Lower lobe of right lung (tissue), 2 donors: ENCODE measurements at places on chromosomes 1 and 21. TPM values are rescaled to one million over a fixed set of nuclear protein-coding genes. Genes with fewer than 3 reads are reported as not detected.
A peak's percentile ranks its signal among the peaks of the same experiment; 100 is the strongest.

GRCh38 chr1:3483801-3484444, 29.5 kb downstream of the ARHGEF16 start:
- H3K4me1 ChIP-seq = no peaks in the 10 kb centered on the region
- no peaks in the 10 kb centered on the region for H3K27me3 ChIP-seq
- no peak overlapping the region for H3K4me3 ChIP-seq
- no peak overlapping the region for H3K27ac ChIP-seq
- no peak for DNase-seq
- H3K36me3 ChIP-seq = no peaks in the 10 kb centered on the region

AK5 gene
- total RNA-seq = 1.0 TPM

DNA sequence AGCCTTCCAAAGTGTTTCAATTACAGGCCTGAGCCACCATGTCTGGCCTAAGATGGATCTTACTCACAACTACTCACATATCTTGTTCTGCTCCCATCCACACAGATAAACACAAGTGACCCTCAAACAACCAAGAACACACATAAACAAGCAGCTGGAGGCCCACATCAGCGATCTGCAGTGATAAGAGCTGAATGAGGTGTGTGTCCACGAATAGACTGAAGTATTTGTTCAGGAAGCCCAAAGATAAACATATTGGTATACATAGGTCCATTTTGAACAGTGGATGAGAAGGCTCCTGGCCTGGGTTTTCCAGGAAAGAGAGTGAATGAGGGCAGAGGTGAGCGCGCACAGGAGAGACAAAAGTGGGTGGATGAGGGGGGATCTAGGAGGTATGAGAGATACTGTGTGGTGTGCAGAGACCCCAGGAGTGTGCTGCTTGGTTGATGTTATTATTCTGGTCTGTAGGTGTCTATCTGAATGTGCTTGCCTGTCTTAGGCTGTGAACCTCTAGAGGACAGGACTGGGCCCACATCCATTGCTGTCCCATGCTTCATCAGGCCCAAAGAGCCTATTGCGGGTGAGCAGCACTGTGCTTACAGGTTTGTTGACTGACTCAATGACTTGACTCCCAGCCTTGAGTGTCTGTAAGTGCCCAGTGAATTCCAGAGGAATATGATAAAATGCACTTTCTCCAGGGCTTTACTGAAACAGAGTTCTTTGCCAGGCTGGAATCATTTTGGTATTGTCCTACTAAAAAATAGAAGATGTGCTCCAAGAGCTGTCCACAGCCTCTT, 79.9 kb upstream of the ATP1A1 start:
- no peaks in the 10 kb centered on the region for H3K27me3 ChIP-seq
- no peak for DNase-seq
- no peak overlapping the region for H3K4me3 ChIP-seq
- no peak overlapping the region for H3K27ac ChIP-seq
- H3K4me1 ChIP-seq = peaks cover under 1% of the 10 kb centered on the region

ADCY10 gene
- total RNA-seq = 0.09 TPM

DNA sequence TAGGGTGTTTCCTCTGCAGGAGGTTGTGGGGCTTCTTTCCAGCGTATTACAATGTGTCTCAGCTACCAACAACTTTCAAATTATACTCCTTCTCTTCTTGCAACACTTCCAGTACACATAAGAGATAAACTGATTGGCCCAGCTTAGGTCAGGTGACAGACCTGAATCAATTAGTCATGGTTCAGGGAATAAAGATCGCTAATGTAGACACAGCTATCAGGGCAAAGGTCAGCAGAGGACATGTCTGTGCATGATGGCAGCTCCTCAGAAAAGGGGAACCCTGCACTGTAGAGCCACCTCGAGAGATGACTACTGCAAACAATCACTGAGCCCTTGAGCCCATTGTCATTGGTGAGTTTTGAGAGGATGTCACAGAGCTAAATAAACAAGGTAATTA, 36.8 kb upstream of the PKN2 start:
- no peaks in the 10 kb centered on the region for H3K4me1 ChIP-seq
- H3K36me3 ChIP-seq = no peaks in the 10 kb centered on the region
- no peaks in the 10 kb centered on the region for H3K27me3 ChIP-seq
- H3K27ac ChIP-seq = no peak overlapping the region
- no peak overlapping the region for H3K4me3 ChIP-seq
- no peak for DNase-seq

DNA sequence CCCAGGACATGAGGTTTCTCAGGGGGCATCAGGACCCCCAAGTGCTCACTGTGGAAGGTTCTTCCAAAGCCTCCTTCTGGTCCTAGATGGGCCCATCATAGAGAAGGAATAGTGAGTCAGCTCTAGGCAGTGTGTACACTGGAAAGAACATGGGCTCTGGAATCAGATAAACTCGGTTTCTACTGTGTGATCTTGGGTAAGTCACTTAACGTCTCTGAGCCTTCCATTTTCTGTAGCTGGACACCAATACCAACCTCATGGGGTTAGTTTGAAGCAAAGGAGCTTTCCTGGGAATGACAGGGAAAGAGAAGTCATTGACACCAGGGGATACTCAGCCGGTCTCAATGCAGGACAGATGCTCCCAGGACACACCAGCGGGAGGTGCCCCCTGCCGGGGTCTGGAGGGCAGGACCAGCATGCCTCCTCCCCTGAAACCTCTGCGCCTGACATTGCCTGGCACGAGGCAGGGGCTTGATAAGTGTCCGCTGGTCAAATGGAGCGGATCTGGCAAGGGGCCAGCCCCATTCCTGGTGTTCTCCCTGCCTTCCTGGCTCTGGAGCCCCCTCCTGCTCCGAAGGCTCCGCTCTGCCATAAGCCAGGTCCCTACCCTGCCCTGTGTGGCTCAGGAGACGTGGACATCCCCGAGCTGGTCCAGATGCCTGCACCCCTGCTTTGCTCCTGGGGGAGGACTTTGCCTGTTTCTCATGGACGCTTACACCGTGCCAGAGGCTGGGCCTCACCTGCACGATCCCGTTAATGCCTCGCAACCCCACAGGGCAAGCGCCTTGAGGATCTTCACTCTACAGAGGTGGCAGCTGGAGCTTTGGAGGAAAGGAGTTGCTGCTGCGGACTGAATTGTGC, 52.8 kb downstream of the EDN2 start:
- peaks cover 20% of the 10 kb centered on the region for H3K4me1 ChIP-seq
- H3K27me3 ChIP-seq = no peaks in the 10 kb centered on the region
- H3K27ac ChIP-seq = no peak overlapping the region
- no peak overlapping the region for H3K4me3 ChIP-seq
- H3K36me3 ChIP-seq = no peaks in the 10 kb centered on the region

DNA sequence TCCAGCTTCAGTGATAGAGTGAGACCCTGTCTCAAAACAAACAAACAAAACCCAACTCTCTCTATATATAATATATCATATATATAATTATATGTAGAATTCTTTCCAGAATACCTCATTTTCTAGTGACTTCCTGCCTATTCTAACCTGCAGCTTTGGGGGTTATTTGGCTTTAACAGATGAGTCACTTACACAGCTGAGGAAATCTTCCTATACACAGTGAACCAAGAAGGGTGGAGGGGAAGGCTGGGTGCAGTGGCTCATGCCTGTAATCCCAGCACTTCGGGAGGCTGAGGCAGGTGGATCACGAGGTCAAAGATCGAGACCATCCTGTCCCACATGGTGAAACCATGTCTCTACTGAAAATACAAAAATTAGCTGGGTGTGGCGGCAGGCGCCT, 9.2 kb downstream of the RAB29 start:
- no peaks in the 10 kb centered on the region for H3K4me1 ChIP-seq
- H3K27me3 ChIP-seq = no peaks in the 10 kb centered on the region
- H3K27ac ChIP-seq = no peak overlapping the region
- H3K4me3 ChIP-seq = no peak overlapping the region
- H3K36me3 ChIP-seq = peaks cover 14% of the 10 kb centered on the region

DNA sequence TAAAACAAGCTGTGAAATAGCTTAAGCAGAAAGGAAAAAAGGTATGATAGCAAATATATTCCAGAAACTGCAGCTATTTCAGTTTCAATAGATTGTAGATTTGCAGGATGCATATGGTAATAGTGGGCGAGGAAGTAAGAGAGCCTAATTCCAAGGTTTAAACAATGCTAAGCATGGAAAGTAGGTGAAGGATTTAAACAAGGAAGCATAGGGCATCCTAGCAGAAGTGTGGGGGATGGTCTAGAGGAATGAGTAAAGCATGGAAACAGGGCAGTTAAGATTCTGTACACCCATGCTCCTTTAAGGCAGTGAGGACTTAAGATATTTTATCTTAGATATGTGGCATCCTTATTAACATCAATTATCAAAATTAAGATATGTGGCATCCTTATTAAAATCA, 2.6 kb downstream of the IVNS1ABP start:
- peaks cover 15% of the 10 kb centered on the region for H3K36me3 ChIP-seq
- H3K27ac ChIP-seq = no peak overlapping the region
- H3K4me3 ChIP-seq = peak overlapping the region; percentile 78
- peaks cover 58% of the 10 kb centered on the region for H3K4me1 ChIP-seq
- H3K27me3 ChIP-seq = no peaks in the 10 kb centered on the region
- no peak for DNase-seq

- DNase-seq = no peak
- H3K27ac ChIP-seq = no peak overlapping the region
- no peak overlapping the region for H3K4me3 ChIP-seq
- no peaks in the 10 kb centered on the region for H3K27me3 ChIP-seq
- no peaks in the 10 kb centered on the region for H3K36me3 ChIP-seq
These were observed 128.8 kb downstream of the KCNN3 start for GRCh38 chr1:154741327-154741726.

- H3K27me3 ChIP-seq = no peaks in the 10 kb centered on the region
- no peak overlapping the region for H3K27ac ChIP-seq
- H3K4me3 ChIP-seq = no peak overlapping the region
- H3K36me3 ChIP-seq = peaks cover 5% of the 10 kb centered on the region
- DNase-seq = peak; percentile 36
- H3K4me1 ChIP-seq = no peaks in the 10 kb centered on the region
These were observed 7.8 kb downstream of the PODN start for GRCh38 chr1:53069663-53070327.

ACKR1 gene
- 30.4 TPM for total RNA-seq

TEX38 gene
- not detected for total RNA-seq

BEND5 gene
- 4.3 TPM for total RNA-seq

GRCh38 chr1:108678706-108679105, 13.4 kb upstream of the PRPF38B start:
- no peak for DNase-seq
- H3K27ac ChIP-seq = no peak overlapping the region
- H3K27me3 ChIP-seq = no peaks in the 10 kb centered on the region
- H3K36me3 ChIP-seq = no peaks in the 10 kb centered on the region
- peaks cover 3% of the 10 kb centered on the region for H3K4me1 ChIP-seq

- no peak overlapping the region for H3K4me3 ChIP-seq
- H3K27me3 ChIP-seq = no peaks in the 10 kb centered on the region
- peaks cover 9% of the 10 kb centered on the region for H3K4me1 ChIP-seq
These were observed 28.6 kb upstream of the FCAMR start for GRCh38 chr1:206998816-206999215.

- no peaks in the 10 kb centered on the region for H3K36me3 ChIP-seq
- DNase-seq = no peak
- H3K4me3 ChIP-seq = no peak overlapping the region
These were observed 6.7 kb downstream of the EPS8L3 start for GRCh38 chr1:109756848-109757521.

LCE1D gene
- not detected for total RNA-seq

RNU1-3 gene
- 6,803 TPM for total RNA-seq

GRCh38 chr1:32073299-32074229, 825 bp downstream of the TMEM39B start:
- H3K4me3 ChIP-seq = peak overlapping the region; percentile 82
- no peaks in the 10 kb centered on the region for H3K27me3 ChIP-seq
- peaks cover 19% of the 10 kb centered on the region for H3K4me1 ChIP-seq
- peaks cover 33% of the 10 kb centered on the region for H3K36me3 ChIP-seq
- peak overlapping the region; percentile 85 for H3K27ac ChIP-seq

CD244 gene
- 4.5 TPM for total RNA-seq

AIRE gene
- total RNA-seq = not detected

- peak within 1 kb of the TSS; percentile 81 for H3K27ac ChIP-seq
- peak within 1 kb of the TSS; percentile 53 for H3K4me3 ChIP-seq
- no peak for DNase-seq
- no peaks in the 10 kb centered on the region for H3K36me3 ChIP-seq
- no peaks in the 10 kb centered on the region for H3K4me1 ChIP-seq
These were observed at the start of gene FMO2 for GRCh38 chr1:171185091-171185490. FMO2 (plus strand) TSS chr1:171185300; CDS start chr1:171185714, 414 bp downstream.

AKIRIN1 gene
- 43.8 TPM for total RNA-seq

DNA sequence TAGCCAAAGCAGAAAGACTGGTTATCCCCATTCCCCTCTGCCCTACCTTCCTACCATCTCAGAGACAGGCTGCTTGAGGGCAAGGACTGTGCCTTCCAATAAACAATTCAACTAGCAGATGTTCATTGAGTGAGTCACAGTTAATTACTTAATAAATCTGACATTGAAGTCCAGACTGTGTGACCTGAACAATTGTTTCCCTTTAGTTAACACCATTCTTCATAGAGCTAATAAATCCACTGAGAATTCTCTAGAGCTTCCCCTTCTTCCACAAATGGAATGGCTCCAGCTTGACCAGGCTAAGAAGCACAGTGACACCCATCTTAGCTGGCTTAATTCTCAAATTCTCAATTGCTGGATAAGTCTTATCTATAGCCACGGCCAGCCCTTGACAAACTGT, 61.9 kb upstream of the GJA5 start:
- no peak overlapping the region for H3K4me3 ChIP-seq
- DNase-seq = no peak
- peaks cover 5% of the 10 kb centered on the region for H3K4me1 ChIP-seq
- no peaks in the 10 kb centered on the region for H3K36me3 ChIP-seq
- no peak overlapping the region for H3K27ac ChIP-seq

TMEM69 gene
- total RNA-seq = 16.8 TPM

DNA sequence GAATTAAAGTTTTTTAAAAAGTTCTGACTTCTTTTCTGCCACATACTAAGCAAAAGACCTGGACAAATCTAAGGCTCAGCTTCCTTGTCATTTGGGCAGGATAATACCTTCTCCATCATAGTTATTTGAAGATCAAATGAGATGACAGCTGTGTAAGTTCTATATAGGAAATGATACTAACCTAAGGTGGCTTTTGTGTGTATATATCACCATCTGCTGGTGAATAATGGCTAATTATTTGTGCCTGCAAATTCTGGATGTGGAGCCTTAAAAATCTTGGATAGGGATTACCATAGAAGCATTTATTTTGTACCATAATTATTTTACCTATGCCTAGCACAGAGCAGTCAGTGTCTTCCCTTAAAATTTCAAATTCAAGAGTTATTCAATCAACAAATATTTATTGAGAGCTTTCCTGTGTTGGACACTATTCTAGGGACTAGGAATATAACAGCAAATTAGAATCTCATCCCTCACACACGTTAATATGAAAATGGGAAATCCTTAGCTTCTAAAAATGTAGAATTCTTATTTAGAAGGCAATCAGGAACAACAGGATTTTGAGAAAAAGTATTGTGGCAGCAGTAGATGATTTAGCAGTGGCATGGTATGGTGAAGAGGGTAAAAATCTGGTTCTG, 89.8 kb downstream of the TMEM200B start:
- H3K36me3 ChIP-seq = peaks cover 34% of the 10 kb centered on the region
- no peaks in the 10 kb centered on the region for H3K4me1 ChIP-seq
- no peaks in the 10 kb centered on the region for H3K27me3 ChIP-seq
- no peak overlapping the region for H3K4me3 ChIP-seq
- H3K27ac ChIP-seq = no peak overlapping the region
